GM23248 (cell line): ENCODE measurements at places on chromosomes 11 and 22. TPM values are rescaled to one million over a fixed set of nuclear protein-coding genes. Genes with fewer than 3 reads are reported as not detected.

- peak; percentile 80 for DNase-seq
Measured at GRCh38 chr22:36144886-36145541, 15.5 kb downstream of the APOL3 start.

DNA sequence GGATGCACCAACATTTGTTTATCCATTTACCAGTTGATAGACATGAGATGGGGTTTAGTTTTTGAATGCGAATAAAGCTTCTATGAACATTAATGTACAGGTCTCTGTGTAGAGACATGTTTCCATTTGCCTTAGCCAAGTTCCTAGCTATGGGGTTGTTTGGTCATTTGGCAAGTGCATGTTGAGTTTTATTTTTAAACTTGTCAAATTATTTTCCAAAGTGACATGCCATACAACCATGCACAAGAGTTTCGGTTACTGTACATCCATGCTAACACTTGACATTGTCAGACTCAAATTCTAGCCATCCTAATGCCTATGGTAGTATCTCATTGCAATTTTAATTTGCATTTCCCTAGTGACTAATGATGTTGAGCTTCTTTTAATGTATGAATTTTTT, 70.5 kb upstream of the PARVA start:
- no peak for DNase-seq

- no peak for DNase-seq
Measured at GRCh38 chr22:22761606-22761962, 117.2 kb downstream of the GGTLC2 start.

DNA sequence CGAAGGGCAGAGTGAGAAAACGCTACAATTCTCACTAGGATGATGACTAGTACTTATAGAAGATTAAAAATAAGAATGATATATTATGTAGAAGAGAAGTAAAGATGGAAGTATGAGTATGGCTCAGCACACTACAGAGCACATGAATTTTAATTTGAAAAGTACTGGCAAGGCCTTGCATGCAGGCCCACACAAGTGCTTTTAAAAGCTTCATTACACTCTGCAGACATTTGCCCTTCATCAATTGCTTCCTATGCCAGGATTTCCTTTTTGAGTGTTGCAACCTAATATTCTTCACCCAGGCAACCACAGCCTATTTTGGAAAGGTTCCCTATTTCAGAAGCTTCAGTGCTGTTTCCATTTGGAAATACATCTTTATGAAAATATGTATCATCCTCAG, 81.1 kb downstream of the LARGE2 start:
- DNase-seq = peak; percentile 62

DNA sequence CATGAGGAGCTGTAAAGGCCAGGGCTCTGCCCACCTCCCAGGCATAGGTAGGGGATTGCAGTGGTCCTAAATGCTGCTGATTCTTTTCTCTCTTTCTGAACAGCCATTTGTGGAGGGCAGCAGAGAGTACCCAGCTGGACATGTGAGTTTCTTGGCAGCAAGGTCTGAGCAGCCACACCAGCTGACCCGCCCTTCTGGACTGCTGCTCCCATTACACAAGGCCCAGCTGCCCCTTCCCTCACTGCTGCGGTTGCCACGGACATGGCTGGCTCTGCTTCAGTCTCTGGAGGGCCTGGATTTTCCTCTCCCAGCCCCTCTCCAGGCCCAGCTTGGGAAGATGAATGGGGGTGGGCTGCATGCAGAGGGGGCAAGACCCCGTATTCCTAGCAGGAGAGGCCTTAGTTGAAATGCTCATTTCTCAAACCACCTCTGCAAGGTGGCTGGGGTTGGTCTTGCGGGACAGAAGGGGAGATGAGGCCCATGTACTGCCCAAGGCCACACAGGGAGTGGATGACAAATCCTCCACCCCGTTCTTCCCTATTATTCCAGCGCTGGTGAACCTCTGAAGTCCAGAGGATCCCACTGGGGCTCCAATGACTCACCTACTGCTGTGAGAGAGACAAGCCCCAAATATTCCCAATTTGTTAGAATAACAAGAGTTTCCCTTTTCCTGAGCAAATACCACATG, 4.6 kb downstream of the LGALS12 start:
- peak; percentile 29 for DNase-seq

- peak; percentile 67 for DNase-seq
Measured at GRCh38 chr11:6480299-6480914, 724 bp downstream of the ARFIP2 start.

- DNase-seq = no peak
Measured at GRCh38 chr11:6604790-6605189, 1.2 kb downstream of the ILK start.

- peak; percentile 97 for DNase-seq
Measured at GRCh38 chr22:21937821-21938070, 14.9 kb downstream of the PPM1F start.

DNA sequence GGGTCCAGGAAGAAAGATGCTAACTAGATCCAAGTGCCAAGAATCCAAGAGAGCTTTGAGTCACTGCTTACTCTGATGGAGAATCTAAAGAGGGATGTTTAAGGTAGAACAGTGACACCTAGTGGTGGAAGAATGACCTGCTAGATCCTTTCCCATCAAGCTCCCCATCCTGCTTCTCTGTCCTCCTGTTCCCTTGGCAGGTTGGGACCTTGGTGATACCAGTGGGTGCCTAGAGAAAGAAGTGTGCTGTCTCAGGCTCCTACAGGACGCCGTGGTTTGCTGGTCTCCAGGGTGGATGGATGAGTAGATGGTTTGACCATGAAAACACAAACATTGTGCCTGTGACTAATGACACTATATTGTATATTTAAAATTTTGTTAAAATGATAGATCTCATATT, 383.7 kb downstream of the TMEM135 start:
- peak; percentile 90 for DNase-seq

DNA sequence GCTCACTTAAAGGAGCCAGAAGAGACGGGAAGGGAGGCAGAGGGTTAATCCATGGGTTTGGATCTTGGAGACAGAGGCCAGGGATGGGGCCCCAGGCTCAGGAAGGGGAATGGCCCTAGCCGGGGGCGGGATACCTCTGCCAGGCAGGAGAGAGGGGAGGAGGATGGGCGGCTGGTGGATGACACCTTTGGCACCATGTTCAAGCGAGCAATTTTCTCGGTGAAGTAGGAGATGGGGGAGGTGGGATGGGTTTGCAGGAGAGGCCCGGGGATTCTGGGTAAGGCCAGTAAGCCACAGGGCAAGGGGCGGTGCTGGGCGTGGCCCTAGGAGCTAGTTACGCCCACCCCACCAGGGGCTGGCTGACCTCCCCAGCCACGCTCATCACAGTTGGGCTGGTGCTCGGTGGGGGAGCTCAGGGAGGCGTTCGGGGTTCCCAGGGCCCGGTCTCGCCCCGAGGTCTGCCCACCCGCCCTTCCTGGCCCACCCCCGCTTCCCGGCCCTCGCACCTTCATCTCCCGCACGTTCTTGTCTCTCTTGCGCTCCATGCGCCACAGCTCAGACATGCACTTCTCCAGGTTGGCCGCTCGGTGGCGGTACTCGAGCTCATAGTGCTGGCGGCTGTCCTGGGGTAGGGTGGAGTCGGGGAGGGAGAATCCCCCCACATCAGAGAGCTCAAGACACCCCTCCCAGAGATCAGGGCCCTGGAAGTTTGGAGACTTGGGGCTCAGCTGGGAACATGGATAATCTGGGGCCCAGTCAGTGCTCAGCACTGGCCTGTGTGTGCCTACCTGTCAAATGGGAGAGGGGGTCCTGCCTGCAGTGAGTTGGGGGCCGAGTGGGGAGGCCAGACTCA, 12.7 kb downstream of the BAIAP2L2 start:
- DNase-seq = peak; percentile 40

DNA sequence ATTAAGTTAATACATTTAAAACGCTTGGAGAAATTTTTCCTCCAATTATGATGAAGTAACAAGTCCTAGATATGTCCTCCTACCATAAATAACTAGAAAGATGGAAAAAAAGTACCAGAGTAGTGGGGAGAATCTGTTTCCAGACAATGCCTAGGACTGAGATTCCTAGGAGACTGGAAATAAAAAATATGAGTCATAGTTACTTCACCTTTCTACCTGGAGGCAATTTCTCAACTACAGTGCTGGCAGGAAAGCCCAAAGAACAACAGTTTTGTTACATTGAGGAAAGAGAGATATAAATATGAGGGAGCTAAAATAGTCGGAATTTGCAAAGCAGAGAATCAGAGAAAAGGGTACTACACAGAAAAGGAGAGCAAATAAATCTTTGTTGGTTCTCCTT, 202.1 kb upstream of the ARHGAP42 start:
- DNase-seq = no peak

DNA sequence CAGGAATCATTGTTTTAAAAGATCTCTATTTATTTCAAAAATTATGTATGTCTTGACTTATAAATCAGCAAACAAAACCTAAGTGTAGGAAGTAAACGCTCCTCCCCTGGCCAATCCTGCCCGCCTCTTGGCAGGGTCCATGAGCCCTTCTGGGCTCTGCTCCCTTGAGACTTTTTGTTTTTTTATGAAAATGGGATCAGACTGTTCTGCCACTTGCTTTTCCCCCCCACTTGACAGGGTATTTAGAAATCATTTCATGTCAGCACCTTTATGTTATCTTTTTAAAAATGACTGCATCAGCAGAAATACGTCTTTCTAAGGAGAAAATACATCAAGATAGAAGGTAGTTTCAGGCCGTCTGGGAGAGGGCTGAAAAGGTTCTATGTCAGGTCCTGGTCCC, 35.6 kb downstream of the FBLN1 start:
- no peak for DNase-seq

The THY1 gene
- 1,640 and 1,703 TPM in 2 replicates for polyA plus RNA-seq

The C11orf16 gene
- not detected in 2 replicates for polyA plus RNA-seq
